ENCODE measurements at places on chromosomes 7 and 10. TPM values are rescaled to one million over a fixed set of nuclear protein-coding genes. Genes with fewer than 3 reads are reported as not detected.

Gene ABCB1
- total RNA-seq, result 14.9 TPM

Gene TMEM196
- not detected for total RNA-seq

DNA sequence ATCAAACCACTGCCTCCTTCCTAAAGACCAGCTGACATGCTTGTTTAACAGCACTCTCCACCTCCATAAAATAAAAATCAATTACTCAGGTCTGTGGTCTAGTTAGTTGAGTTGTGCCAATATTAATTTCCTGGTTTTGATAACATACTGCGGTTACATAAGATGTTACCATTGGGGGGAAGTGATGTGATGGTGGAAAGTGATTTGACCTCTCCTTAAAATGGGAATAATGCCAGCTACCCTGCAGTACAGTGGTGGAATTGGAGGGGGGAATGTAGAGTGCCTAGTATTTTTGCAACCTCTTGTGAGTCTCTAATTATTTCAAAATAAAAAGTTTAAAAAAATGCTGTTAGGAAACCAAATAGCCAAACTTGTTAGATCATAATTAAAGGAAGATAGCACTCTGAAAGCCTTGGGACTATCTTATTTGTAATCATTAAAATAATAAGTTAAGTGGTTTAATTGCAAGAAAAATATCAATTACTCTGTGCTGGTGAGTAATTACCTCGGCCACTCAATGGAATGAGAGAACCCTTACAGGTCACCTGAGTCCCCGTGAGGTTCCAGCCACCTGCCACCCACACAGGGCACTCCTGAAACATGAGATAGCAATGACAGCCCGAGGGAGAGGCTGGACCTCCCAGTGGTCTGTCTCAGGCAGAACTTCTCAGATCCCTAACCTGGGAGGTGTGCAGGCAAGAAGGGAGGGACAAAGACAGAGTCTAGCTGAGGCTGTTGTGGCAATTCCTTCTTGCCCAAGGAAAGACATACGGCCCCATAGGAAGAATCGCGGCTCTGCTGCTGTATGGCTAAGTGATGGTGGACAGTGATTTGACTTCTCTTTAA is 94.1 kb downstream of the SH3PXD2A start:
- DNase-seq, result no peak

GRCh38 chr7:134457210-134457609 is 1.7 kb downstream of the AKR1B1 start:
- no peak for DNase-seq

DNA sequence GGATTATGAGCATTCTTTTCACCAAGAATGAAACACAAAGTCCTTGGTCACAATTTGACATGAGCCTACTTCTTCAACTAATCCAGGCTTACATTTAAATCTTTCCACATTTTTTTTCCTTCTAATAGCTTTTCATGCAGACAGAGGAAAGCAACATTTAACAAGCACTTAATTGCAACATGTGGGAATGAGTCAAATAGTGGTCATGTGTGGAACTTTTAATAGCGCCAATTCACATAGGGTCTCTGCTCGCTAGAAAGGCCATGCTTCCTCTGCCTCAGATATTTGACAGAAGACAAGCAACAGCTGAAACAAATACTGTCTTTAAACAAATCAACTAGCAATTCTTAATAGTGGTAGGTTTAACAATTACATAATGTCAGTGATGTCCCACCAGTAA is 285.9 kb upstream of the ETV1 start:
- DNase-seq, result no peak

- DNase-seq, result no peak
Measured at GRCh38 chr7:99290980-99291607, 18.5 kb downstream of the MYH16 start.

- no peak for DNase-seq
Measured at GRCh38 chr7:101015626-101016025, 4.3 kb upstream of the MUC17 start.

GRCh38 chr7:81361769-81362312 is 408.0 kb downstream of the HGF start:
- no peak for DNase-seq

DNA sequence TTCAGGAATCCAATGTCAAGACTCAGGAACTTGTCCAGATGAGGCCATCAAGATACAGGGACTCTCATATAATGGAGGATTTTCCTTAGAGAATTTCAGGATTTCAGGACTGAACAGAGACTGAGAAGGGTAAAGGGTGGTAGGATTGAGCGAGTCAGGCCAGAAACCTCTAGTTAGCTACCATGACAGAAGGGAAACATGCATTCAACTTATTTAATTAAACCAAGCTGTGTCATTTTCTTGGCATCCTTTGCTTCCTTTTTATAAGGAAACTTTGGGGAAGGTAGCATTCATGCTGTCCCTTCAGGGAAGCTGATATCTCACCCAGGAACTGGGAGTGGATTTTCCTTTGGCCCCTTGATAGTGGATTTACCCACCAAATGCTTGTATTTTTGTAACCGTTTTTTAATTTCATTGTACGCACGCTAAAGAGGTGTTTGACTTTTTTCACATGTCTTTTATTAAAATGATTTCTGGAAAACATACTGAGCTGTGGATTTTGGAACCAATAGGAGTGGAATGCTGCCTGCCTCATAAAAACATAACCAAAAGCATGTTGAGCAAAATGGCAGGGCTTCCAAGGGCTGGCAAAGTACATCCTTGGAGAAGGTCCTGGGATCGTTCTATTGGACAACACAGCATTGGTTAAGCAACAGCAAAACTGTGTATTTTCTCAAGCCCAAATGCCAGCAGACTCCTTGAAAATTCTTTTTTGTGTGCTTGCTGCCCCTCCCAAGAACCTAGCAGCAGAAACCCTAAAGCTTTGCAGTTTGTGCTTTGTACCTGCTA is 104.5 kb downstream of the CXCL12 start:
- DNase-seq, result no peak

- no peak for DNase-seq
Measured at GRCh38 chr10:109019001-109019424, 904.3 kb downstream of the XPNPEP1 start.

DNA sequence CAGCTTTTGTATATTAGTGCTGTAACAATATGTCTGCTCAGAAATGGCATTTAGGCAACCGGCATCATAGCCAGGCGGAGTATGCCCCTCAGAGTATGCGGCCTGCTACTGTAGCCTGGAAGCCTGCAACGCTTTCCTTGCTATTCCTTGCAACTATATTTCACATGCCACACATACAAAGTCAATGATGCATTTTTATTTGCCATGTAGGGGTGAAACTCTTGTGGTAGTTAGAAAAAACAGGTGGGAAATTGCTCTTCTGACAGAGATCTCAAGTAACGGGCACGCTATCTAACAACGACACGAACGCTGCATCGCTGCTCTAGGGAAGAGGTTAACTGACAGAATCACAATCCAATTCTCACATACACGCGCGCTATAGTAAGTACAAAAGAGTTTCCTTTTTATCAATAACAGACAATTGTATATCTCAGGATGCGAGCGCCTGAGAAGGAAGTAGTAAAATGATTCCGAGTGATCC is 5.9 kb downstream of the EBF3 start:
- DNase-seq, result no peak

DNA sequence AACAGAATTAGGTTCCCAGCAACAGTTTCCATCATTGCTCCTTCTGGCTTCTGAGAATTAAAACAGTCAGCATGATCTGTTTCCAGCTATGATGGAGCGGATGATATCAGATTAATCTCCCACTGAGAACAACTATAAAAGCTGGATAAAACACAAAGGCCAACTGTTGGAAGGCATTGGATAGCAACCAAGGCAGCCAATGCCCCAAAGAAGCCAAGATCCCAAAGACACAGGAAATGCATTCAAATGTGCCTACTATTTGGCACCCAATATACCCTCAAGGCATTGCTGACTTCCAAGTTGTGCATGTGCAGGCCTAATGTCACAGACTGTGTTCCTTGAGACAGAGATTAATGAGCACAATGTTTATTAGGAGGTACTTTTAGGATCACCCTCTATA is 259.3 kb downstream of the ARHGAP12 start:
- DNase-seq, result no peak

GRCh38 chr7:42115795-42116194 is 121.2 kb downstream of the GLI3 start:
- DNase-seq, result no peak

DNA sequence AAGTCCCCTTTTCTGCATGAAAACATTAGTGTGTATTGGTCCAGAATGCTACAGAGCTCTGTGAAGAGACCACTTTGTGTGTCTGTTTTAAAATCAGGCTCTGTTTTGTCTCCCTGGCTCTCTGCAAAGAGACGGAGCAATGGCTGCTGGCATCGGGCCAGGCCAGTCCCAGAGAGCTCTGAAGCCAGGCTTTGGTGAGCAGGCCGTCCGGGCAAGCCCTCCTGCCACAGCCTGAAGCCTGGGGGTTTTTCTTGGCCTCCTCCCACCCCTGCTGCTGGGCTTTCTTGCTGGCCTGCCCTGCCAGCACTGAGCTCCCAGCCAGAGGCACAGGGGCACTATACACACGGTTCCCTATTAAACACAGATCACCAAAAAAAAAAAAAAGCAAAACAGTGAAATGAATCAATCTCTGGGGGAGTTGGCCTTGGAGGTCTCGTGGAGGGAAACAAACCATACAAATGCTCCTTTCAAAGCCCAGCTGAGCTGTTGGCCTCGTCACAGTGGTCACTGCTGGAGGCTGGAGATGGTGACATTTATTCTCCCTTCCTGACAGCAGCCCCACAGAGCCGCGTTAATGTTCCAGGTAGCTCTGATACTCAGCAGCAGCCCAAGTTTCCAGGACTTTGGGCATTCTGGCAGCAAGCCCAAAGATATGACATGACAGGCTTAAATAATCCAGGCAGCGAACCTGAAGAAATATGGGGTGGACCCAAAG is 237.2 kb downstream of the TCF7L2 start:
- DNase-seq, result no peak

- no peak for DNase-seq
Measured at GRCh38 chr10:49242604-49243003, 54.4 kb upstream of the TMEM273 start.

Data from breast epithelium (tissue), 4 donors.